ENCODE measurements at places on chromosomes 3 and 15.
A peak's percentile ranks its signal among the peaks of the same experiment; 100 is the strongest.

DNA sequence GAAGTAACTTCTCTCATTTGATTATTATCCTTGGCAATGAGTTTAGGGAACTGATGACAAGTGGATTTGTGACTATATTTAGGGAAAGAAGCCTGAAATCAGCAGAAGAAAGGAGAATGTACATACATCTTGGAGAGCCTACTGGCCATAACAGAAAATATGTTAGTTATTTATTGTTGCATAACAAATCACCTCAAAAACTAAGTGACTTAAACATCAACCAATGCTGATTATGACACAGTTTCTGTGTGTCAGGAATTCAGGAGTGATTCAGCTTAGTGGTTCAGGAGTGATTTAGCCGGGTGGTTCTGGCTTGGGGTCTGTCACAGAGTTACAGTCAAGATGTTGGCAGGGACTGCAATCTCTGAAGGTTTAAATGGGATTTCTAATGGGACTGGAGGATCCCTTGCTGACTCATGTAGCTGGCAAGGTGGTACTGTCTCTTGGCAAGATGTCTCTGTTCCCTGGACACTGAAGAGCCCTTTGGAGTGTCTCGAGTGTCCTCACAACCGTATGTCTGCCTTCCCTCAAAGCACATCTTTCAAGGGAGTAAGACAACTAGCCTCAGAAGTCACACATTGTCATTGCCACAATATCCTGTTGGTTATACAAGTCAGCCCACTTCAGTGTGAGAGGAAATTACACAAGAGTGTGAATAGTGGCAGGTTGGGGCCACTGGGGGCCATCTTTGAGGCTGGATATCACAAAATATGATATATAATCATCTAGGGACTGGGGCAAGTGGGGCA, 248.9 kb downstream of the SV2B start:
- peak; percentile 18 for DNase-seq

- DNase-seq: peak; percentile 2
These were observed 94.0 kb downstream of the WDR76 start for GRCh38 chr15:43920815-43921214.

GRCh38 chr3:154780263-154780662, 299.9 kb upstream of the MME start:
- no peak for DNase-seq

DNA sequence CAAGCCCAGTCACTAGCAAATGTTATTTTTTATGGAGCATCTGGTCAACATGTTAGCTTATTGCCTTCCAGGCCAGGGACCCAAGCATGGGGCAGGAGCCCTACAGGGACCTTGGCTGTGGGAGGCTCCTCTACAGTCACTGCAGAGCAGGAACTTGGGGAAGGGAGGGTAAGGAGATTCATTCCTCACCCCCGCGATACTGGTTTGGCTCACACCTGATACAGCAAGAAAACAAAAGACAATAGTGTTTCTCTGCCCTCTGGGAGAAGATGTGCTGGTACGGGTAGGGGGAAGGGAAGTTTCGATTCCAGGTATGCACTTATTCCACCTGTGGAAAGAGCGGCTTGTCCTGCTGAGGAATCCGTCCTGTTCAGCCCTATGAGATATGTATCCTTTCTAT, 77.6 kb downstream of the SLC12A8 start:
- no peak for DNase-seq

DNA sequence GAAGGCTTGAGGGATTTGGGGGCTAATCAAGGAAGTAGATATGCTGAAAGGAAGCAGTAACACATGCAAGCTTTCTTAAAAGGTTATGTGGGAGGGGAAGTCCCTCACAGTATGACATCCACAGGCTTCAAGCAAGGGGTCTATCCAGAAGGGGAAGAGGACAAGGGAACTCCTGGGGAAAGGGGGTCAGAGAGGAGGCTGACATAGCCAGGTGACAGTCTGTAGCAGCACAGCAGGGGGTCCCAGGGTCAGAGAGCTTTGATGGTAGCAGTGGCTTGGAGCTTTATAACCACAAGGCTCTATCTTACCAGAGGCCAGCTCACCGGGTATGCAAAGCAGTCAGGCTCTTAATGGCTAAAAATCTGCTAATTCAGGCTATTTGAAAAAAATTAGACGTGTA, 150.6 kb upstream of the NSMCE3 start:
- no peak for DNase-seq

- DNase-seq: peak; percentile 99
These were observed 15.0 kb upstream of the TBL1XR1 start for GRCh38 chr3:177212278-177212610.

GRCh38 chr15:25245801-25246622, 192.8 kb downstream of the UBE3A start:
- DNase-seq: no peak

GRCh38 chr15:70487387-70487740, 276.0 kb downstream of the UACA start:
- no peak for DNase-seq

DNA sequence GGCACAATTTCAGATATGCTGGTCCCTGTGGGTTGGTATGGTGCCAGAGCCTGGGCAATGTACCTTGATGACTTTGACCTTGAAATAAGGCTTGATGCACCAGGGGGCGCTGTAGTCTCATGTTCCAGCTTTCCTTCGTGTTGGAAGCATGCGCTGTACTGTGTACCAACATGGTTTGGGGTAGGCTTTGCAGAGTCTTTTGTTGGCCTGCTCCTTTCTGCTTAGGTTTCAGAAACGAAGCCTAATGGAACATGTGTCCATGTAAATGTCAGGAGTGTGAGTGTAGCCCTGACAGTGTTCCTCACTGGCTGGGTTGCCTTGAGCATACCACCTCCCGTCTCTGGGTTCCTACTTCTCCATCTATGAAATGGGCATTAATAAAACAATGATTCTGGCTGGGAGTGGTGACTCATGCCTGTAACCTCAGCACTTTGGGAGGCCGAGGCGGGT, 3.6 kb upstream of the CCR4 start:
- peak; percentile 96 for DNase-seq

GRCh38 chr15:28167042-28167441, 67.9 kb upstream of the OCA2 start:
- DNase-seq: no peak

GRCh38 chr3:10330319-10330718, 9.4 kb upstream of the SEC13 start:
- no peak for DNase-seq

DNA sequence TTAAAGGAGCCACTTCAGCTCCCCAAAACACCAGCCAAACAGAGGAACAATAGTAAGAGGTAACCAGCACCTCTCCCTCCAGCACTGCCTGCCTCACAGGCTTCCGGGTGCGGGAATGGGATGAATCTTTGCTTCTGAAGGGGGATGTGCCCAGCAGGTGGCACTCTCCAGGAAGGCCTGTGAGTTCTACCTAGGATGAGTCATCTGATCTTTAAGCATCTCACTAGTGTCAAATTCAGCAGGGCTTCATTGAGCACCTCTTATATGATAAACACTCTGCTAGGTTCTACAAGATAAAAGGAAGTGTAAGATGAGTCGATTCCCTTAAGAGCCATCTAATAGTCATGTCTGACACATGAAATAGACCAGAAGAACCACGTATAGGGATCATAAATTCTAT, 237.4 kb upstream of the UMPS start:
- DNase-seq: peak; percentile 95

DNA sequence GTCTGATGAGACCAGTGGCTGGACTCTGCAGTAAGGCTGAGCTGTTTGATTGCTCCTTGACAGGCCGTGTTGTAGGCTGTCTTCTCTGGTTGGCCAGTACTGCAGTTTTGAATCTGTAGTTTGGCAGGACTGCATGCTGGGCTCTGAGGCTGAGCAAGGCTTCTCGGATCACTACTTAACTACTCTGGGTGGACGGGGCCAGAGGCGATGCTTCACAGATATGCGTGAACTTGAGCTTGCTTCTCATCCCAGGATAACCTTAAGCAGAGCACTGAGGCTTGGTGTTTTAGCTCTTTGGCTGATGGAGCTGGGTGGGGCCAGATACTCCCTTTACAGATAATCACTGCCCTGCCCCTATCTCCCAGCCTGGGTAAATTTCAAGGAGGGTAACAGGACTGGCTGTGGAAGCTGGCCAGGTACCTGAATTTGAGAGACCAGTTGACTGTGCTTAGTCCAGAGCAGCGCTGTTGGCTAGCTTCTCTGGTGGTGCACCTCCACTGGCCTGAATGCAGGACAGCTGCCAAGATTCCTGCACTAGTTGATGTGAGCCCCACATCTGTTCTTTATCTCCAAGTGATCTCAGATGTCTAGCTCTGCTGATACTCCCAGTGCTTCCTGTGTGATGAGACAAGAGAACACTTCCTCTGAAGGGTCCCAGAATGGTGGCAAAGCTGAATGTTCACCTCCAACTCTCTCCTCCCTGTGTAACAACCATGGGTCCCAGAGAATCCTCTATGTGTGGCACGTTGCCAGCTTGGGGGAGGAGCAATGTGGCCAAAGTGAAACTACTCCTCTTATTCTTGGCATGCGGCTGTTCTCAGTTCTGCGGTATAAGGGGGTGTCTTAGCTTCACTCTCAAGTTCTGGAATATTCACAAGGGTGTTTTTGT, 37.9 kb downstream of the RPL39L start:
- DNase-seq: peak; percentile 77

DNA sequence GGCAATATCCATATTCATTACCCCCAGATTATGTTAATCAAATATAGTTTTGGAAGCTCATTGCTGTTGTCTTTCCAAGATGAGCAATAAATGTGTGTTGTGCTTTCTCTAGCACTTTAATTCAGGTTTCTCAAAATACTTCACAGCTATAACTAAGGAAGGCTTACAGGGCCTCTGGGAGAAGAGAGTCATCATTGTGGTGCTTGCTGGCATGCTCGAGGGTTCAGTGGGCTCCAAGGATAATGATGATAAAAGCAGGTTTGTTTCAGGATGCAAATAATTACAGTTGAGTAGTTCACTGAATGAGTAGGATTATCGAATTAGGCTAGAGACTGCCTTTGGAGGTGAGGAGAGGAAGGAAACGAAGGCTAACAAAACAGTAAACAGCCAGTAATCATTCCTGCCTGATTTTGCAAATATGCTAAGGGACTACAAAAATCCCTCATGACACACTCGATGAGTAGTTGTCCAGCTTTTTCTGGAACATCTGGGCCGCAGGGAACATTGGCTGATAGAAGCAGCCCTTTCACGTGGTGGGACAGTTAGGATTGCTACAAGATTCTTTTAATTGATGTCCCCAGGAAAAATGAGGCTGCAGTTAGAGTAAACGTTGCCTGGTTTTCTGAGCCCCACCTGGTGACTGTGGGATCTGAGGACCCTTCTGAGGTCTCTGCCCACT, 54.1 kb downstream of the SLC7A14 start:
- DNase-seq: no peak

DNA sequence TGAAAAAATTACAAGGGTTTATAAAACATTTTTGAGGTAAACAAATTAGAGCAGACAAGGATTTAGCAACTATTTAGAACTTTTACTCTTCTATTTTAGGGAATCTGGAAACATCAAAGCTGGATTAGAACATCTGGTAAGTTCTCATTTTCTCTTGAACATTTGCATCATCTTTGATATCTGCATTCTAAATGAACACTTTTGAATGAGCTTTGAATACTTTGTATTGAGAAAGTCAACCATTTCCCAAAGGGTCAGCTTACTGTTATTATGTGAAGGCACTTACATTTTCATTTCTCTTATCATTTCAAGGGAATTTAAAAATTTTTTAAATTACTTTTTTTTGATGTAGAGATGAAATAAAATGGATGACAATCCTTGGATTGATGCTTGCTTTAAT, 188.1 kb downstream of the RSRC1 start:
- DNase-seq: no peak

DNA sequence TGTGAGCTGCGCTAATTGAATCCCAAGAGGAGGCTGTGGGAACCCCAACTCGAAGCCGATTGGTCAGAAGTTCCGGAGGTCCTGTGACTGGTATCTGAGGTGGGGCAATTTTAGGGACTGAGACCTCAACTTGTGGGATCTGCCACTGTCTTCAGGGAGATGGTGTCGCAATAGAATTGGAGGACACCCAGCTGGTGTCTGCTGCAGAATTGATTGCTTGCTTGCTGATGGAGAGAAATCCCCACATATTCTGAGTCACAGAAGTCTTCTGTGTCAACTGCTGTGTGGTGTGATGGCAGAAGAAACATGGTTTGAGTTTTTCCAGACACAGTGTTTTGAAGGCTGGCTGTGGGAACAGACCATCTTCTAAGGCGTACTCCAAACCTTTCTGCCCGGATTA, 99.7 kb upstream of the PLXNA1 start:
- no peak for DNase-seq

DNA sequence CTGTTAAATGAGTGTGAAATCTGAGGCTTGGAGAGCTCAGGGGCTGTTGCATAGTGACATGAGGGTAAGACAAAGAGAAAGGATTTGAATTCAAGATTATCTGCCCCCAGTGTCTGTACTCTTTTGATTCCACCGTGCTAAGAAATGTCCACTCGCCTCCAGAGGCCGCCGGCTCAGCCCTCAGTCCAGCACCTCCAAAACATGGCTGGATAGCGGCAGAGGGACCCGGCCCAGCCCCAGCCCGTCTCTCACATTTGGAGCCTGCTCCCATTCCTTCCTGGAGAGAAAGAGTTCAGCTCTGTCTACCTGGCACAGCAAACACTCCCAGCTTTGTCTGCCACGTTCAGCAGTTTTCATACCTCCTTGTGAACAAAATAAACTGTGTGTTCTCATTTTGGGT, 84.8 kb upstream of the IQSEC1 start:
- no peak for DNase-seq

GRCh38 chr3:189967254-189967865, 153.3 kb downstream of the P3H2 start:
- DNase-seq: peak; percentile 20

GRCh38 chr15:77804210-77804609, 171.5 kb upstream of the LINGO1 start:
- DNase-seq: no peak

- DNase-seq: no peak
These were observed 129.9 kb upstream of the UBE3A start for GRCh38 chr15:25568751-25569150.

- no peak for DNase-seq
These were observed 228.5 kb downstream of the CHL1 start for GRCh38 chr3:425079-425478.

DNA sequence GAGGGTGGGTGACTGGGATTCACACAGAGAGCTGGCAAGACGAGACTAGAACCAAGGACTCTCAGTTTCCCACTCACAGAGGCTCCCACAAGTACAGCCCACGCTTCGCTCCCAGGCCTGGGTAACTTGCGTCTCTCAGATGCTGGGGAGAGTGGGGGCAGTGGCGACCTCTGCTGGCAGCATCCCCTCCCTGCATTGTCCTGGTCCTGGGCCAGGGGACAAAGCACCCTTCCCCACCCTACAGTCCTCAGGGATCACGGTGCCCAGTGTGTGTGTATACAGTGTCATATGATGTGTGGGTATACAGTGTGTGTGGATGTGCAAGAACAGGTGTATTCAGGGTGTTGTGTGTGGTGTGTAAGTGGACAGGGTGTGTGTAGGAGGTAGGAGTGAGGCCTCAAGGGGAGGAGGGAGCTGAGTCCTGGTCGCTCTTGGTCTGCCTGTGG, 12.8 kb downstream of the VILL start:
- peak; percentile 13 for DNase-seq
